ENCODE measurements at places on chromosomes 3 and 15.

DNA sequence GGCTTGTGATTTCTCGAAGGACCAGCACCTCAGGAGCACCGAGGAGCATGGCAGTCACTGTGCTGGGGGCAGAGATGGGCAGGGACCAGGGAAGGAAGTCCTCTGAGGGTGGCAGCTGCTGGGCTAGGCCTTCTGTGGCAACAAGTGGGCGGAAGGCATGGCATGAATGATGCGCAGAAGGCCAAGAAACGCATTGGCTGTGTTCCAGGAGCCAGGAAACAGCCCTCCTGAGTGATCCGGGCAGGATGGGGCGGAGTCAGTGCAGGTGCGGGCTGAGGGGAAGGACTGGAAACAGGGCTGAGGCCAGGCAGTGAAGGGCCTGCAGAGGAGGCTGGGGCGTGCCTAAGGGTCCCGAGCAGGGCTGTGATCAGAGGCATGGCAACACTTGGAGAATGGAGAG, 23.6 kb downstream of the MRPS11 start:
- DNase-seq: no peak

- peak; percentile 16 for DNase-seq
Observed at GRCh38 chr15:26260517-26261133, 397.5 kb upstream of the ATP10A start.

GRCh38 chr3:23709987-23710386, 95.8 kb upstream of the UBE2E1 start:
- DNase-seq: no peak

DNA sequence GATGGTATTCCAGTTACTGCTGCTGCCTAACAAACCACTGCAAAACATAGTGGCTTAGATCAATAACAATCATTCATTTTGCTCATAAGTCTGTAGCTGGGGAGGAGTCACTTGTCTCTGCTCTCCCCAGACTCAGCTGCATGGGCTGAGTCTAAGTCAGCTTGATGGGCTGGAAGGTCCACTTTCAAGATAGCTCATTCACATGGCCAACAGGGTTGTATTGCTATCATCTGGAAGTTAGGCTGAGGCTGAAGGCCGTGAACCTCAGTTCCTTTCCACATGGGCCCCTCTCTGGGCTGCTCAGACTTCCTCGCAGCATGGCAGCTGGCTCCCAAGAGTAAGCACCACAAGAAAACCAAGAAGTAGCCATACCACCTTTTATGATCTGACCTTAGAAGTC, 28.7 kb upstream of the BFSP2 start:
- DNase-seq: no peak

DNA sequence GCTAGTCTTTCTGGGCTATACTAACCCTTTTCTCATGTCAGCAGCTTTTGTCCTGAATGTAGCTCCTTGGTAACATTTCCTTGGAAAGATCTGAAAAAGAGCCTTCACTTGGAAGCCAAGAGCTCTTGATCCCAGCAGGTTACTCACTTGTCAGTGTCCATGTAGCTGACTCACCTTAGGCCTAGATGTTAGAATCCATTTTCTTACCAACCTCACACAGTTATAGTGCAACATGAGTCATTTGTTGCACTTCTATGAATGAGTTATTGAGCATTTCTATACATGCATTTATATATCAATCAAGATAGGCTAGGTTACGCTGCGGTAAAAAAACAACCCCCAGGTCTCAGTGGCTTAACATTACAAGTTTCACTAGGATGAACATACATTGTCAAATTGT, 106.8 kb upstream of the SLC7A14 start:
- no peak for DNase-seq

DNA sequence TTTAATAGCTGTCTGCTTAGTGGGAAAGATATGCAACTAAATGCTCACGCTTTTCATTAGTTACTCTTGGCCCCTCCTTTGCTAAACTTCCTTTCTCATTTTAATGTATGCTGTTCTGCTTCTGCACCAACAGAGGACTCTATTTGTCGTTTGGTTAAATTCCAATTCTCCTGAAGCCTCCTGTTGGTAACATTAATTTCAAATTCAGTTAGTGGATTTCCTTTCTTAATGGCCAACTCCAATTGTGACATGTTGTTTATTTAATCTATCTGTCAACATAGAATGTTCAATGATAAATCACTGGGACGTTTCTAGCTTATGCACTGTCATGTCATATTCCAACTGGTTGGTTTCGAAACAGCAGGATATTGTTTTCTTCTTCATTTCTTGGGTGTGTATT, 467.4 kb upstream of the BCHE start:
- no peak for DNase-seq

DNA sequence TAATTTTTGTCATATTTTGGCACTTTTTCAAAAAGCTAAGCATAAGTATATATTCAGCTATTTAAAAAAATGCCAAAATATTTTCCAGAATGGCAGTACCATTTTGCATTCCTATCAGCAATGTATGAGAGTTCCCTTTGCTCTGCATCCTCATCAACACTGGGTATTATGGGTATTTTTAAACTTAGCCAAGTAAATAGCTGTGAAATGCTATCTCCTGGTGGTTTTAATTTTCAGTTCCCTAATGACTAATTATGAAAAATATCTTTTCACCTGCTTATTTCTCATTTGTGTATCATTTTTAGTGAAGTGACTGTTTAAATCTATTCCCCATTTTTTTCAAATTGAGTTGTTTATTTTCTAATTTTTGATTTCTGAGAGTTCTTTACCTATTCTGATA, 199.7 kb upstream of the NECTIN3 start:
- DNase-seq: no peak

DNA sequence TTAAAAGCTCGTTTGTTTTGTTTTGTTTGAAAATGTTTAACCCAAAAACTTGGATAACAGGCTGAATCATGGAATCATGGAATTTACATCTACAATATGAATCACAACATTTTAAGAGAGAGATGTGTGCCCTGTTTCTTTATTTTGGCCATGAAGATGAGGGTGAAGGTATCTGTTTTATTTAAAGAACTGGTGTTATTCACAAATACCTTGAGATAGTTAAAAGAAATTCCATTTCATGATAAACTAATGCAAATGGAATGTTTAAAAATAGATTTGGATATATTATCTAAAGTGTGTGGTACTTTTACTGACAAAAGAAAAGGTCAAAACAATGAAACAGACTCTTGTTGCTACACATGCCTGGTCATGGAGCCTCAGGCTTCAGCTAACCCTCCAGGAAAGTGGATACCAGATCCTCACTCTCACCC, 486.0 kb upstream of the CFAP20DC start:
- no peak for DNase-seq

DNA sequence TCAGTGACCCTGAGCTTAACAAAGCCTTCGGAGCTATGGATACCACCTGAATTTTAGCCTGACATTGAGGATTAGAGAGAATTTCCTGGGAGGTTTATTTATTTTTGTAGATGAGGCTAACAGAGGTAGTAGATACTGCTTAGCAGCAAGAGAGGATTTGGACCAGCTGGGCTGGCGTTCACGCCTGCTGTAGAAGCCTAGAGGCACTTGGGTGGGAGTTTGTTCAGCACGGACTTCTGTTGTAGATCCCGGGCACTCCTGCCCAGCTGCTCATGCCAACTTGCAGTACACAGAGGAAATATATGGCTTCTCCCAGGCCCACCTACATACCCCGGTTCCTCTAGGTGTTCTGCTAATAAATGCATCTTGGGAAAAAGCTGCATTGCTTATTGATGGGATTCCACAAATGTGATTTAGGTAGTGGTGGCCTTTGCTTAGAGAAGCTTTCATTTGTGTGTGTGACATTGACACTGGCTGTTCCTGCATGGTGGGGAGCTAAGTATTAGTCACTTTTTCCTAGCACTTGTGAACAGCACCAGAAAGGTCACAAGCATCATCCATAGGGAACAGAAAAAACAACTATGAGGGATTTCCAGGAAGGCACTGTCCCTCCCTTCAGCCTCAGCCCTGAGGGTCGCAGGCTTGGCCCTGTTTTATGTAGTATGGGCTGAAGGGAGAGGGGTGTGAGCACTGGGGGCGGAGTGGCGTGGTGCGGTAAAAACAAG, 324.8 kb upstream of the LRRFIP2 start:
- no peak for DNase-seq

DNA sequence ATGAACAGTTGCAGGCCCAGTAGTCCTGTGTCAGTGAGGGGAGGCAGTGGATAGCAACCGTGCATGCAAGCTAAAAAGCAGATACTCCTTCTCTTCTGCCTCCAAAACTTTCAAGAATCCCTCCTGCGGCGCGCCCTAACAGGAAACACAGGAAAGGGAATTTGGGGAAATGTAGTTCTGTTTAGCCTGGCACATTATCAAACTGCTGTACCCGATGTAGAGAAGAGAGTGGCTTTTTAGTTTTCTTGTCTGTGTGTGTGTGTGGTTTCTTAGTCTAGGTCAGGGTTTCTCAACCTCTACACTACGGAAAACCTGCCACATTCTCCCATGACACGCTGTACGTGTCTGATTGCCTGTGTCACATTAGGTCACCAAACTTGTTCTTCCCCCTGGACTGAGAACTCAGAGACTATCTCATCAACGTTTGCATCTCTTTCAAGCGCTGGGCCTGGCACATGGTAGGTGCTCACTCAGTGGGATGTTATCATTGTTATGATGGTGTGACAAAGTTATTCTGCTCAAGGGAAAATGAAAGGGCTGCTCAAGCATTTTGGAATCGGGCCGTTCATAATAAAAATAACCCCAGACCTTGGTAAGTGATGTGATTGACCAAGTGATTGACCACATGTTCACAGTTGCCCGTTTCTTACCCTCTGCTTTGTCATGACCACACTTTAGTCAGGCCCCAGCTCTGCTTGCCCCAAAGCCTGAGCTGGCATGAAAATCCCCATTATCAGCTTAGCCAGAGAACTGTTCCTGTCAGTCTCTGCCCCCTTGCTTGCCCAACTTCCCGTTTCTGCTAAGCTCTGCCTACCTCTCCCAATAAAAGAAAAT, 33.2 kb downstream of the TM4SF4 start:
- no peak for DNase-seq

- DNase-seq: no peak
Observed at GRCh38 chr3:194336601-194337355, 14.3 kb downstream of the CPN2 start.

DNA sequence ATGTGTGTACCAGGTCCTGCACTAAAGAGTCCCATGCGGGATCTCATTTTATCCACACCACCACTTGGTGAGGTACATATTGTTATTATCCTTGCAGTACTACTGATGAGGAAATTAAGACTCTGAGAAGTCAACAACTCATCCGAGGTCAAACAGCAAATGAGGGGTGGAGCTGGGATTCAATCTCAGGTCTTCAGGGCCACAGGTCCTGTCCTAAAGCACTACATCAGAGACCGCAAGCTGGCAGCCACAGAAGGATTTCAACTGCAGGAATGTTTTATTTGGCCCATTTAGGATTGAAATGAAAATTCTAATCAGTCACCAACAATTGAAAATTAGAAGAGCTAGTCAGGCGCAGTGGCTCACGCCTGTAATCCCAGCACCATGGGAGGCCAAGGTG, 131.4 kb downstream of the ADAMTS17 start:
- DNase-seq: no peak

DNA sequence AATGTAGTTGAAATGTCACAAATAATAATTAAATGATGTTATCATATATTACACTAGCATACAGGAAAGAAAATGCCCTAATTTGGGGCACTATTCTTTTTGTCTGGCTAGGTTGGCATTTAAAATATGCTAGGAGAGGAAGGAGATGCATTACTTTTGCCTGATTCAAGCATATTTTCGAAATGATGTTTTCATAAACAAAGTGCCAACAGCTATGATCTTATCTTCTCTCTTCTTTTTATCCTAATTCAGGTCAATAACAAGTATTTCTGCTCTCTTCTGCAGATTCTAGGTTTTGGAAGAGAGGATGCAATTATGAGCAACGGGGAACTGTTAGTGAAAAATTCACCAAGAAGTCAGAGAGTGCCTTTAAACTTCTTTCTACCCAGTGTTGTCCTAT, 55.8 kb upstream of the NR2F2 start:
- no peak for DNase-seq

- DNase-seq: no peak
Observed at GRCh38 chr15:100131321-100132224, 210.2 kb downstream of the ADAMTS17 start.

DNA sequence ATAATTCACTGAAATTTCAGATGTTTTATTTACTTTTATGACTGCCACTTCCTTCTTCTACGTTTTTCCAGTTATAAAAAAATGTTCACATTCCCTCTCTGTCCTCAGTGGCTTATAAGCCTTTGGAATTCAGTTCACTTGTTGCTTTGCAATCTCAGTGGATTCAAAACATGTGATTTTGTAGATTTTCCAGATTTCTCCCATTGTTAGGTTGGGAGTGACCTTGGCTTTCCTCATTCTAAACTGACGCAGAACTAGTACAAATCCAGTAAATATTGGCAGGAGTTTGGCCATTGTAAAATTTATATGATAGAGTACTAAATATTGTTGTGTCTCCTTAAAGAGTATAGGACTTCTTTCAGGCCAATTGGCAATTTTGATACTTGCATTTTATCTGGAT, 812.3 kb upstream of the ROBO1 start:
- DNase-seq: no peak

DNA sequence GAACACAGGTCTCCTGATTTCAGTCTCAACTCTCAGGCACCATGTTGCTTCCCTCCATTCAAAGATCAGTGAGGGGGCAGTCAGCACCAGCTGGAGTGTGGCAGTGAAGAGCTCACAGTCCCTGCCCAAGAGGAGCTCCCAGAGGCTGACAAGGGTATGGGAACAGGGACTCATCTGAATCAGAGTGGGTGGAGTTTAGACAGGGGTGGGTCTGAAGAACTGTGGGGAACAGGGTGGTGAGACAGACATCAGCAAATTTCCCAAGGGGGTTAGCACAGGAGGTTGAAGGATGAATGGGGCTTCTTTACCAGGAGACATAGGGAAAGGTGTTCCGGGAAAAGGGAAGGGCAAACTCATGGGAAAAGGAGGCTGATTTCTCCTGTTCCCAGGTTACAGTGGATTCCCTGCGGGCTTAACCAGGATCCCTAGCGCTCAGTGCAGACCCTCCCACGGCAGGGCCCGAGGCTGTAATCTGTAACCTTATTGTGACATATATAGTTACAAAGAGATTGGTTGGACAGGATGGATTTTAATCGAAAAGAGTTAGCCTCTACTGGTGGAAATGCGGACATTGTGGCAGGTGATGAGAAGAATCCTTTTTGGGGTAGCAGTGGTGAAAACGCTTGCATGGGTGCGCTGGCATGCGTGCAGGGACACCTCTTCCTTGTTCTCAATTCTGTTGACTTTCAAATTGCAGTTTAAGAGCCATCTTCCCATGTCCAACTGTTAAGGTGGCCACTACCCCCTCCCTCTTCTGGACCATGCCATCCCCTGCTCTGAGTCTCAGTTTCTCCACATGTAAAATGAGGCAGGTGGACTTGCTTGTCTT, 160.3 kb downstream of the SMAD6 start:
- DNase-seq: no peak

- DNase-seq: no peak
Observed at GRCh38 chr15:48385031-48385830, 54.0 kb downstream of the DUT start.

DNA sequence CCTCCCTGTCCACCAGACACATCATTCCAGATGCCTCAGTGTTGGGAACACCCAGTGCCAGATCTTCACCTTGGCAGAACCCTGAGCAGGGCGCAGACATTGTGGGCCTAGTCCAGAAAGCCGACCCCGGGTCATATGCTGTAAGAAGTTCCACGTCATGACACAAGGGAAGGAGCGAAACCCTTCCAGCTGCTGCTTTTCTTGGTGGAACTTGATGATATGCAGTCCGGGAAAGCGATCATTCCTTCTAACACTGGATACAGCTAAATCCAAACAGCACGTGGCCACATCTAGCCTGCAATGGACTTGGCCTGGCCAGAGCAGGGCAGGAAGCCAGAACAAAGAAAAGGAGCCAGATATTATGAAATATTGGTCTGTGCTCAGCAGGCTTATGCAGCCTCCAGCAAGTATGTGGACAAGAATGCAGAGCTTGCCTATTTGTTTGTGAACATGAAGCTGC, 22.0 kb downstream of the GASK1A start:
- no peak for DNase-seq

- no peak for DNase-seq
Observed at GRCh38 chr3:141901914-141902313, 25.5 kb downstream of the ATP1B3 start.

Data from GM12891 (cell line).